ENCODE measurements at places on chromosomes 4 and X.

DNA sequence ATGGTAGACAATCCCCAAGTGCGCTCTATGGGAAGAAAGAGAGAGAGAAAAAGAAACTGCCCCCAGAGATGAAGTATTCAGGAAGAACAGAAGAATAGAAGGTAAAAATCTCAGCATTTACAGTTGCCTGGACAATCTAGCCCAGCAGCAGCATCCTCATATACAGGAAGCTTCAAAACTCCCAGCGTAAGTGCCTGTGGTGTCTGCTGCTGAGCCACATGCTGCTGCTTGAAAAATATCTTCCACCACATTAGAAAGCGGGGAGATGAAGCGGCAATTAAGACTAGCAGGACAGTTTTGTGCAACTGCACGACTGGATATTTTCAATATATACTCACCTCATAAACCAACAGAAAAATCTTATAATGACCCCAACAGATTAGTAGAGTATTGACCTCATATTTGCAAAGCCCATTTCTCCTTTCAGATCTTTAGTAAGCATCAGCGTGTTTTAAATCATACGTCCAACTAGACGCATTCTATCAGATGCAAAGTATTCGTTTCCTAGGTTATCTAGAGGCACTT lies 972.0 kb upstream of the TENM3 start:
- no peak for DNase-seq

- DNase-seq, result no peak
Observed at GRCh38 chr4:110970642-110971041, 347.8 kb upstream of the PITX2 start.

- DNase-seq, result no peak
Observed at GRCh38 chr4:121336706-121337105, 44.1 kb downstream of the QRFPR start.

- DNase-seq, result no peak
Observed at GRCh38 chr4:150297861-150298474, 219.7 kb downstream of the DCLK2 start.

- no peak for DNase-seq
Observed at GRCh38 chr4:43959976-43960375, 488.6 kb downstream of the KCTD8 start.

- DNase-seq, result no peak
Observed at GRCh38 chr4:36000941-36001557, 243.3 kb downstream of the ARAP2 start.

DNA sequence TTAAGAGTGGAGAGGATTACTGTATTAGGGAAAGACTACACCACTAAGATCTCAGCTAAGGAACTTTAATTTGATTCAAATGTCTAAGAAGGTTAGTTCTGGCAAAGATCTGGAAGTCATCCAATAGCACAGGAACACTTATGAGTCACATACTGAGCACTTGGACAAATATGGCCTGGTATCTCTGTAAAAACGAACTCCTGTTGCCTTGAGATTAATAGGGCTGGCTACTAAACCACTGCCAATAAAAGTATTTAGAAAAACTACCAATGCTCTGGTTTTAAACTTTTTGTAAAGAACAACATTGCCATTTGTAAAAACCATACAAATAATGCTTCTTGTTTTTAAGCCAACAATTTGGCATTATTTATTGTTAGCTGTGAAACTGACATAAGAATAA lies 70.5 kb downstream of the SEC24D start:
- peak; percentile 93 for DNase-seq

- no peak for DNase-seq
Observed at GRCh38 chr4:144611850-144612249, 34.1 kb upstream of the HHIP start.

GRCh38 chr4:40193016-40193571 lies 3.7 kb upstream of the RHOH start:
- no peak for DNase-seq

- DNase-seq, result no peak
Observed at GRCh38 chr4:164204434-164204833, 549.5 kb upstream of the SMIM31 start.

DNA sequence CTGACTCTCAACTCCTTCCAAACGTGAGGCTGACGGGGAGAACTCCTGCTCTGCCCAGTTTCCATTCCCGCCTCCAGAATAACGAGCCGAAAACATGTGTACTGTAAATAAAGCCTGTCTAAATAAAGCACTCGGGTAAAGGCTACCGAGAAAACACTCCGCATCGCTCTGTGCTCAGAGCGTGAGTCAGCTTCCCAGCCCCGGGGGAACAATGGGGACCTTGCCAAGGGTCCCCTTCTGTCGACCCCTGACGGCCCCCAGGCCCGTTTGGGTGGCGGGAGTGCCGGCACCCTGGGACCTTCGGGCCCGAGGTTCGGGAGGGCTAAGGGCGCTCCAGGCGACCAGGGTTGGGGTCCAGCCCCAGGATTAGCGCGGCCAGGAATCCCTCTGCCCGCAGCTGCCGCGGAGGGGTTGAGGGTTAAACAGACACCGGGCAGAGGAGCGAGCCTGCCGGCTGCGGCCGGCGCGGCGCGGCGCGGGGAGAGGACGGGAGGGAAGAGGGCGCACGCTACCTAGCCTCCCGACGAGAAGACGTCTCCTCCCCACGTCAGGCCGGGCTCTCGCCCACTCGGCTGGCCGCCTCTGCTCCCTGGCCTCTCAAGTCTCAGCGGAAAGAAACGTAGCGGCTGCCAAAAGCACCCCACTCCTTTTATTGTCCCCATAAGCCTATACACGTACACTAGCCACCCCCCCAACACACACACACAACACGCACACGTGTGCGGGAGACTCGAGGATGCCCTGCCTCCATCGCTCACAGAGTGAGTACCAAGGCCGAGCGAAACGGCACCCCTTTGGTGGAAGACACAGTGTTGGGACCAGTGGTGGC lies 85.5 kb downstream of the BCOR start:
- DNase-seq, result no peak

DNA sequence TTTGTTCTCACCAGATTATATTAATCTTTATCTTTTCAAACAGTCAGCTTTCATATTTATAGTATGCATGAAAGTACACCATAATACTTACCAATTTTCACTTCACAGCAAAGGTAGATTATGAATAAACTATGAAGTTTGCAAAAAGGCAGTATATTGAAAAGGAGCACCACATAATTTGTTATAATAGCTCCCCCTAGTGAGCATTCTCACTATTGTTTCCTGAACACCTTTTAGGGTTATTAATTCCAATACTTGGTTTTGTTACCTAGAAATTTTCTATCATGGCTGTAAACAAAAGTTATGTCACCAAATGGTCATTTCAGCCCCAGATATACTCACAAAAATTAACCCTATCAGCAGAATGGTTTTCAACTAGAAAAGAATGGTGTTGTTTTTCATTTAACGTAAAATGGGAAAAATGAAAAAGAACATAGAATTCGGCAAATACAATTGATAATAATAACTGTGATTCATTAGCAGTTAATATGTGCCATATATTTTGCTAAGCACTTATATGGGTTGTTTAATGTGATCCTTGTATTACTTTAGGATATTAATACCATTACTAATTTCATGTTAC lies 30.2 kb upstream of the NKX6-1 start:
- DNase-seq, result no peak

- DNase-seq, result no peak
Observed at GRCh38 chr4:168037676-168038075, 54.7 kb upstream of the ANXA10 start.

DNA sequence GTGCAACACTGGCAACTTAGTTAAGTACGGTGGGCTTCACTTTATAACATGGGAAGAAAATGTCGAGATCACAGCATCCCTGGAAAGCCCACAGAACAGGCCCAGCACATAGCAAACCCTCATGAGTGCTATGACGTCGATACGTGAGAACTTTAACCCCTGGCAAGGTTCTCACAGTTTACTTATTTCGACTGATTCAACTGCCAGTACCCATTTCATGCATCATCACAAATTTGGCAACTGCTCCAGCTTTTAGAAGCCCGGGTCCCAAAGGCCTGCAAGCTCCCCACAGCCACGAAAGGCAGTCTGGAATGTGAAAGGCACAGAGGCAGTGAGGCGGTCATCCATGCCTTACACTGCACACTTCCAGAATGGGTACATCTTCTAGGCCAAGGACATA lies 41.2 kb downstream of the RELL1 start:
- no peak for DNase-seq

DNA sequence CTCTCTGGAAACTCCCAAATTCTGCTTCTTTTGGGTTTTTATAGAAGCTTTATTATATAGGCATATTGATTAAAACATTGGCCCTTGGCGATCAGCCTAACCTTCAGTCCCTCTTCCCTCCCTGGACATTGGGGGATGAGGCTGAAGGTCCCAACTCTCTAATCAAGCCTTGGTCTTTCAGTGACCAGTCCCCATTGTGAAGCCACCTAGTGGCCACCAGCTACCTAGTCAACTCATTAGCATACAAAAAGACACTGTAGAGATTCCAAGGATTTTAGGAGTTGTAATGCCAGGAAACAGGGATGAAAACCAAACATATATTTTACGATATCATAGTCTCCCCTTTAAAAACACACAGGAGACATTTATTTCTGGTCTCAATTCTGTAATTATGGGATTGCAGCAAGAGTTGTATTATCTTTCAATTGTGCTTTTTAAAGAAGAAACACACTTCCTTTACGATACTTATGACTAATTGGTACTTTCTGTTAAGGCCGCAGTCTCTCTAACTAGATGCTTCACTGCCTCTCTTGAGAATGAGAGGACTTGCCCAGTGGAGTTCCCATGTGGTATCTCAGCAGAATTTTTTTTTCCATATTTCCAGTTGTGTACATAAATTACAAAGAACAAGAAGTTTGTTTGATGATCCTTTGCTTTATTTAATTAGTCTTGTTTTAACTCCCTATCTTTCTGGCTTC lies 58.2 kb downstream of the WDR17 start:
- DNase-seq, result no peak

- no peak for DNase-seq
Observed at GRCh38 chrX:114152130-114152529, 431.8 kb upstream of the HTR2C start.

- peak; percentile 80 for DNase-seq
Observed at GRCh38 chr4:176753049-176753448, 39.7 kb downstream of the VEGFC start.

DNA sequence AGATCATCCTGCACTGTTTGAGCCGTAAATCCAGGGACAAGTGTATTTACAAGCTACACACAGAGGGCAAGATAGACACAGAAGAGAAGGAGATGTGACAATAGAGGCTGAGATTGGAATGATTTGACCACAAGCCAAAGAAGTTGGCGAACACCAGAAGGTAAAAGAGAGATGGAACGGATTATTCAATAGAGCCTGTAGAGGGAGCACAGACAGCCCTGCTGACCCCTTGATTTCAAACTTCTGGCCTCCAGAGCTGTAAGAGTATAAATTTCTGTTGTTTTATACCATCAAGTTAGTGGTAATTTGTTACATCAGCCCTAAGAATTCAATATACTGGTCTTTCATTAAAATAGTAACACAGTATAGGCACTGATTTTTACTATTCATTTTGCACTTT lies 447.8 kb downstream of the FAT4 start:
- DNase-seq, result no peak

DNA sequence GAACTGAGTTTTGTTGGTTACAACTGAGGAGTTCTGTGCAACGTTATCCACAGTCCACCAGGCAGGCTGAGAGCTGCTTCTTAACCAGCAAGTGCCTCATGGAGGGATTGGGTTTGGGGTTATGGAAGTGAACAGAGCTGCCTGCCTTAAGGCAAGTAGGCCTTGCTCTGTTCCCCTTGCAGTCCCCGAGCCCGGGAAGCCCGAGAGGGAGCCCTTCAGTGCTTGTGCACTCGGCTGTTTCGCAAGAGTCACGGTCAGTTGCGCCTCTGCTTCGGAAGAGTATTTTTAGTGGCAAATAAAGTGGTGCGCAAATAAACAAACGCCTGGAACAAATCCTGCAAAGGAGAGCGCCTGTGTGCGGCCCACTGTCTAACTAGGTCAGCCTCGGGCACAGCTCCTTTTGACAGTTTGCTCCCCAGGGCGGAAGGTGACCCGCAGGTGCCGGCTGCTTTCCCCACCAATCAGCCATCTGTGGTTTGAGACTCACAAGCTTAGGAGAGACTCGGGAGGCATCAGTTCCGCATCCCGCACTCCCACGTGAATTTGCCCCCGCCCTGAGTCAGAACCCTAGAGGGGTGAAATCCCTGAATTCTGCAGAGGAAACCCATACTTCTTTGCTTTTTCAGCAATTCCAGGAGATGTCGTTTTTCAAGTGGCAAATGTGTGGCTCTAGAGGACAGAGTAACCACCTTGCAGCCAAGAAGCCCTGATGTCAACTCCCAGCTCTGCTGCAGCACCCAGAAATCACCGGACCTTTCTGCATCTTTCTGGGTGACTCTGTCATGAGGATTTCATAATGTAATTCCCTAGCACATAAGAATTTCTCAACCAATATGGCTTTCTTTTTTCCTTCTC lies 56.8 kb downstream of the LGI2 start:
- no peak for DNase-seq

- no peak for DNase-seq
Observed at GRCh38 chr4:73662709-73663546, 42.7 kb upstream of the RASSF6 start.

Measured in BJ (cell line).